NT2/D1 (cell line): ENCODE measurements at places on chromosomes 5 and 9.

DNA sequence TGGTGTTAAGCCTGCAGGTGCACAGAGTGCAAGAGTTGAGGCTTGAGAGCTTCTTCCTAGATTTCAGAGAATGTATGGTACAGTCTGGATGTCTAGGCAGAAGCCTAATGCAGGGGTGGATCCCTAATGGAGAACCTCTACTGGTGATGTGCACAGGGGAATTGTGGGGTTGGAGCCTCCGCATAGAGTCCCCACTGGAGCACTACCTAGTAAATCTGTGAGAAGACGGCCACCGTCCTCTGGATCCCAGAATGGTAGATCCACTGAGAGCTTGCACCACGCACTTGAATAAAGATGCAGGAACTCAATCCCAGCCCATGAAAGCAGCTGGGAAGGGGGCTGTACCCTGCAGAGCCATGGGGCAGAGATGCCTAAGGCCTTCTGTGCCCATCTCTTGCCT lies 699.4 kb upstream of the FAM174A start:
- DNase-seq = no peak

GRCh38 chr5:38846379-38847011 lies 683 bp downstream of the OSMR start:
- DNase-seq = no peak

DNA sequence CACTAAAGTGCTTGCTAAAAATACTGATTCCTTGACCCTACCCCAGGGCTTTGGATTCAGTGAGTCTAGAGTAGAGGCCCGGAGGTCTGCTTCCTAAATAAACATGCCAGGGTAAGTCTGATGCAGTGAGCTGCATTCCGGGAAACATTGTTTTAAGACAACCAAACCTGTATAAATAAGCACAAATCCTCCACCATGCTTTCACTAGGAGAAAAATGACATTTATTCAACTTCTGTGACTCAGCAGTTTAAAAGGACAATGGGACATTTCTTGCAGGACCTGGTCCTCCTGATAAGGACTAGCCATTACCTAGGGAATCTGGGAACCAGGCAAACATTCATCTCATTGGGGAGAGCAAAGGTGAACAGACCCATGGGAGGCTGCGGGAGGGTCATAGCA lies 335.3 kb downstream of the MLLT3 start:
- no peak for DNase-seq

- DNase-seq = no peak
Measured at GRCh38 chr5:137398751-137399150, 100.4 kb downstream of the SPOCK1 start.

- DNase-seq = no peak
Measured at GRCh38 chr5:18972177-18972576, 1015.8 kb downstream of the CDH18 start.

- DNase-seq = no peak
Measured at GRCh38 chr5:95647886-95648860, 1.6 kb downstream of the RFESD start.

DNA sequence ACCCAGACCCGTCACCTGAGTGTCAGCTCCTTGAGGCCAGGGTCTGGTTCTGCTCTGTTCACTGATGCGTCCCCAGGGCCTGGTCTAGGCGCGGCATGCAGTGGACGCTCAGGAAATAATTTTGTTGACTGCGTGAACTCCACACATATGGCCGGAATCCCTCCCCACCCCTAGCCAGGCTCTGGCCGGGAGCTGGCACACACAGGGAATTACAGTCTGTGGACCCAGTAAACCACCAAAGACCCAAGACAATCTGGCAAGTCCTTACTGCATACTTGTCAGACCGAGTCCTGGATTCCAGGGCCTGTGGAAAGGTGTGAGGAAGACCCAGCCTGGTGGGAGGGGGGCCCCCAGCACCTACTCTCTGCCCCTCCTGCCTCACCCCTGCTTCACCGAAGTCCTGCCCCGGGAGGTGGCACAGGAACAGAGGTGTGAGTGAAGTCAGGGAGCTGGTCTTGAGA lies 113.0 kb upstream of the IER5L start:
- DNase-seq = no peak

DNA sequence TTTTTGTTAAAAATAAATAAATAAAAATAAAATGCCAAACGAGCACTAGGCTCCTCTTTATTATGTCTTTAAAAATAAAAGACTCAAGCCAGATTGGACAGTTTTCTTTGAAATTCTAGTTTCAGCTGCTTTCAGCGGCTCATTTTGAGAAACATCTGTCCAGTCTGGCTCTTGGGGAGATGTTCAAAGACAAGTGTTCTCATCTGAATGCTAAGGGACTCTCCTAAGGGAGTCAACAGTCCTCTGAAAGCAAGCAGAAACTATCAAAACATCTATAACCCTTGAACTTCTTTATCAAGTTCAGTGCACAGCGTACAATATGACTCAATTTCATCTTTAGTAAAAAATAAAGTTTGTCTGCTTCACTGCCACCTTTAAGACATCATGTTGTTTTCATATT lies 886.2 kb upstream of the DMAC1 start:
- DNase-seq = no peak

DNA sequence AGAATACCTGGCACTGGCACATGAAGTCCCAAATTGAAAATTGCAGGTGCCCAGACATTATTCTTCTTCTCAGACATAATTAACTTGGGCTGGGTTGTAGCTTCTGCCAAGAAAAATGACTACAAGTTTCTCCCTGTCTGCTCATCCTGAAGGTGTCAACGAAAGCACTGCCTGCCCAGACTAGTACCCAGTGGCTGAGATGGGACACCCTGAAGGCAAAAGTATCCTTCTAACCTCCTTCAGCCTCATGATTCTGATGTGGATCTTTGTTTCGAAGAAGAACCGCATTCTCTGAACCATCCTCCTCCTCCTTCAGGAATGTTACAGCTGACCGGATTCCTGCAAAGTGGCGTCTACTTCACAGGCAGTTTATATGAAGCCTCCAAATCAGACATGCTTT lies 161.1 kb upstream of the FST start:
- DNase-seq = no peak

- DNase-seq = no peak
Measured at GRCh38 chr5:110913221-110913620, 158.3 kb upstream of the TSLP start.

GRCh38 chr5:101160002-101160401 lies 256.9 kb upstream of the ST8SIA4 start:
- no peak for DNase-seq

DNA sequence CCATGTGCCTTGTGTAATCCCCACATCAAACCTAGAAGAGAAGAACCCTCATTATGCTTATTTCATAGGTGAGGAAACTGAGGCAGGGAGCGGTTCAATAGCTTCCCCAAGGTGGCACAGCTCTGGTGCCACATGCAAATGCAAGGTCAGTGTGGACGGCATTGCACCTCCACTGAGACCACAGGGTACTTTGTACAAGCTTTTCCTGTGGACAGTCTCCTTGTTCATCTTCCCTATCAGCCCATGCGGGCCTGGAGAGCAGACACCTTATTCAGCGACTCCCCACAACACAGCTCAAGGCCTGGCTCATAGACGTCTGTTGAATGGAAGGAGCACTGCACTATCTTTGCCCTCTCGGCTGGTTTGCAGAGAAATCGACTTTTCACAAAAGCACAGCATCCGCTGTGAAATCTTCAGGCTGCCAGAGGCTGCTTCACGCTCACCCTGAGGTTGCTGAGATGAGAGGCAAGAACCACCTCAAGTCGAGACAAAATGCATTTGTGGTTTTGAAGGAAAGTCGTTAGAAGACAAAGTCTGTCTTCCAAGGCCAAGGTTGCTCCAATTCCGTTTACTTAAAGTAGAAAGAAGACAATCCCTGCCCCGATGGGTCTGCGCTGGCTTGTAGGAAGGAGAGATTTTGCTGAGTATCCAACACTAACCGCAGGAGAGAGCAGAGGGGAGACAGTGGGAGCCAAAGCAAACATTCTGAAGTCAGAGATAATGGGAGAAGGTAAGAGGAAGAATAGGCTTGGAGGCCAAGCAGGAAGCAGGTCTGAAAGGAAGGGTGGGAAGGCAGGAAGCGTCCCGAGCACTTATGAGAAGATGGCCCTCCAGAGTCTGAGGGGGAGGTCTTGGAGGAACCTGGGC lies 34.2 kb upstream of the STRBP start:
- DNase-seq = no peak

- no peak for DNase-seq
Measured at GRCh38 chr5:149605998-149606724, 24.9 kb downstream of the ARHGEF37 start.

DNA sequence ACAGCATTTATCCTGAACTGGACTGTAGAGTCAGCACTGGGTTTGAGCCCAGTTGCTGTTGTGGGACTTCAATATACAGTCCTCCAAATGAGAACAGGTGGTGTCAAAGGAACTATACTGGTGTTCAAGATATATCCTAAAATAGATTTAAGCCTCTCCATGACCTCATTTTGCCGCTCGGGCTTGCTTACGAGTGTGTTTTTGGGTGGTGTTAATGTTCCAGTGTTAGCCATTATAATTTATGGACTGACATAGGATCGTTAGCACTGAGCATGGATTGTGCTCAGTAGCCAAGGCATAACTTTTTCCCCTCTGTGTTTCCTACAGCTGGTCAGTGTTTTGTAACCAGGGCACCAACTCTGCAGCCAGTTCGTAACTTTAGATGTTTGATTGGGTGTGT lies 306.6 kb downstream of the SPATA31D1 start:
- no peak for DNase-seq

DNA sequence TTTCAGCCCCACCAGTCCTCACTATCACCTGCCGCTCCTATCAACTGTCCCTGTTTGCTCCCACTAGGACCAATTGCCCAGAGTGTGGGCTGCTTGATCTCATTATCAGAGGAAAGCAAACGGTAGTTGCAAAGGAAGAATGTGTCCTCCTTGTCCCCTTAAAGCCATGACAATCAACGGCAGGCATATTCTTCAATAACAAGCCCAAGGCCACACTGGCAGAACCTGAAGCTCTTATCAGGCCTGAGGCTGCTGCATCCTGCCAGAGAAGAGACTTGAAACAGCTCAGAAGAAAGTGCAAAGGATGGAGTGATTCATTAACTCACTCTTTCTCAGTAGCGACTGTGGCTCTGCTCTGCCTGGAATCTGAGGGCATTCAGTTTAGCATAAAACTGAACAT lies 39.2 kb upstream of the MAN2A1 start:
- no peak for DNase-seq

GRCh38 chr9:135492886-135493669 lies 7.4 kb upstream of the MRPS2 start:
- DNase-seq = no peak
